ENCODE measurements at places on chromosomes 12 and 14.

DNA sequence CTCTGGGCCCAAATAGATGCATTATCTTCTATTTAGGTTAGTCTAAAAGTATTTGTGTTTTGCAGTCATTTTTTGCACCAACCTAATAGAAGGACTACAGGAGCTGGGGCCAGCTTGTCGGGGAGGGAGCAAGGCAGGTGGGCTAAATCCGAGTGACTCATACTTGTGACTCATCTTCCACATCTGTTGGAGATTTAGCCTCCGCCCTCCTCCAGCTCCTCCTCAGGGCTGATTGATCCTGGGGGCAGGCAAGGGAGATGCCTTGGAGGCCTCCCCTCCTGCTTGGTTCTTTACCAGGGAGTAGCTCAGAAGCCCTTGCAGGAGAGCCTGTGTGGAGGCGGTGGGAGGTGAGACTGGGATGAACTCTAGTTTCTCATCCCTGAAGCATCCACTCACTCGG is 27.9 kb downstream of the RHOF start:
- DNase-seq, result peak; percentile 79

DNA sequence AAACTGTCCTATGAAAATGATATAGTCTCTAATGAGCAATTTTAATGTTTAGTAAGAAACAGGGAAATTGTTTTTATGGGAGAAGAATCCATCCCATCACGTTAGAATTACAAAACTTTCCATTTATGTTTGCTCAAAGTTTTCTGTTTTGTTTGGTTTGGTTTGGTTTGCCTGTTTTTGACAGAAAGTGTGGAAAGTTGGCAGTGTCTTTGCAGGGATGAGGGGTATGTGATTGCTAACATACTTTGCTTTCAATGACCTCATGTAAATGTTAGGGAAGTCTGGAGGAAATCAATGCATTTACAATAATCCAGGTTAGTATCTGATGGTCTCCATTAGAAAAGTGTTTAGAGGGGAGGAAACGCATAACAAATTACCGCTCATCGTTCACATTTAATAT is 12.3 kb upstream of the NAV3 start:
- DNase-seq, result no peak

DNA sequence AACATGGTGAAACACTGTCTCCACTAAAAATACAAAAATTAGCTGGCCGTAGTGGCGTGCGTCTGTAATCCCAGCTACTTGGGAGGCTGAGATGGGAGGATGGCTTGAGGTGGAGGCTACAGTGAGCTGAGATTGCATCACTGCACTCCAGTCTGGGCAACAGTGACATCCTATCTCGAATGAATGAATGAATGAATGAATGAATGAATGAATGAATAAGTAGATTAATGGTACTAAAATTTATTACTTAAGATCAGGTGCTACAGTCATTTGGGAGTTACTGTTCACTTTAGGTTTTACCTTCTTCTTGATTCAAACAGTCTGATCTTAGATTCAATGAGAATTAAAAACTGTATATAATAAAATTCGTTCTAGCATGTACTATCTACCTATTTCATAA is 31.6 kb upstream of the WDR89 start:
- DNase-seq, result no peak

DNA sequence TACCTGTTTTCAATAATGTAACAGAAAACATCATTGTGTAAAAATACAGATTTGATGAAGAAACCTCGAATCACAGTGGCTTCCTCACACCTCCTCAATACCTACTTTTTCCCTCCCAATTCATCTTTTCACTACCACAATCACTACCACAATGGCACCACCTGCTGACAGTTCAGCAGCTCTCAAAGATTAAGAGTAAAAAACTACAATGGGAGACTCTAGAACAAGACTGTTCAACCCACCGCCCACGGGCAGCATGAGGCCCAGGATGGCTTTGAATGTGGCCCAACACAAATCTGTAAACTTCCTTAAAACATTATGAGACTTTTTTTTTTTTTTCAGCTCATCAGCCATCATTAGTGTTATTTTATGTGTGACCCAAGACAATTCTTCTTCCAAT is 15.2 kb downstream of the MED6 start:
- DNase-seq, result no peak

GRCh38 chr12:93565760-93566159 is 6.7 kb upstream of the SOCS2 start:
- DNase-seq, result no peak

DNA sequence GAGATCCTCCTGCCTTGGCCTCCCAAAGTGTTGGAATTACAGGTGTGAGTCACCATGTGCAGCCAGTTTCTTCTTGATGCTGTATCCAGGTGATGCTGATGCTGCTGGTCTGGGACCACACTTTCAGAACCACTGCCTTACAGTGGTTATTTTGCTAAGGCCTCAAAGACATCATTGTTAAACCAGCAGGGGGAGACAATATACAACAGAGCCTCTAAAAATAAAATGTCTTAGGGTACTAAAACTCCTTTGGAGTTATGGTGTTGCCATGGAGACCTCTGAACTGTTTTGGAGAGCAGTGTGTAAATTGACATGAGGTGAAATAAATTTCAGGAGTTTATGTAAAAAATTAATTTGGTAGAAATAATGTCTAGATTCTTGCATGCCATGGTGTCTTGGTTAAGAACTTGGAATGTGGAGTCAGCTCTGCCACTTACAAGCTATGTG is 1.1 kb upstream of the ARG2 start:
- peak; percentile 86 for DNase-seq

GRCh38 chr12:59320112-59320511 is 275.7 kb upstream of the SLC16A7 start:
- no peak for DNase-seq

- DNase-seq, result no peak
Measured at GRCh38 chr14:104424406-104425072, 155.0 kb upstream of the C14orf180 start.

GRCh38 chr12:30423330-30423729 is 272.3 kb downstream of the IPO8 start:
- DNase-seq, result no peak

- DNase-seq, result peak; percentile 72
Measured at GRCh38 chr14:51398898-51399297, 158.9 kb downstream of the TMX1 start.

DNA sequence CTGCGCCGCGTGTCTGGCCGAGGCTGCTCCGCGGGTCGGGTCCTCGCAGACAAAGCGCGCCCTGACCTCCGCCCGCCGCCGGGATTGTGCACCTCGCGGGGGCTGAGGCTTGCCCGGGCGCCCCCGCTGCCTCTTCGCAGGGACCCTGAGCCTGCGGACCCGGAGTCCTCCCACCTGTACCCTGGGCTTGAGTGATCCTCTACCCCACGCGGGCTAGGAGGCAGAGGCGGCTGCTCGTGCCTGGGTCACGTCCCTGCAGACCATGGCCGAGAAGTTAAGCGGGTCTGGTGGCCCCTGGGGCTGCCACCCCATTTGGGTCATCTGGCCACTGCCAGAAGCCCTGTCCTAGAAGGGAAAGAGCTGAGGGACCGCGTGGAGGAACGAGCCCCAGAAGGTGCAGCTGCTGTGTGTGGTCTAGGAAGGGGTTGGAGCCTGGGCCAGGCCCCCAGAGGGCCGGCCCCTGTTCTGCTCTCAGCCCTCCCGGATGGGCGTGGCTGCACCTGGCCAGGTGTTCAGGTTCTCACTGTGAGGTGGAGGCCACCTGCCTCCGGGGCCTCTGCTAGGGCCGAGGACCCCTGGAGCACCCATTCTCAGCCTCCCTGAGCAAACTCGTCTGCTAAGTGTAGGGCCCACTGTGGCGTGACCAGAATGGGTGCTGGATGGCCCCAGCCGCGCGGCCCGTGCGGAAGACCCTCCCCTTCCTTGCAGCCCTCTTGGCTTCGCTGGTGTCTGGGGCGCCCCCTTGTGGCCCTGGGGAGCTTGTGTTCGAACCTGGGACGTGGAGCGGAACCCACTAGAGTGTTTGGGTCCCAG is 49.6 kb downstream of the LRCOL1 start:
- peak; percentile 24 for DNase-seq

DNA sequence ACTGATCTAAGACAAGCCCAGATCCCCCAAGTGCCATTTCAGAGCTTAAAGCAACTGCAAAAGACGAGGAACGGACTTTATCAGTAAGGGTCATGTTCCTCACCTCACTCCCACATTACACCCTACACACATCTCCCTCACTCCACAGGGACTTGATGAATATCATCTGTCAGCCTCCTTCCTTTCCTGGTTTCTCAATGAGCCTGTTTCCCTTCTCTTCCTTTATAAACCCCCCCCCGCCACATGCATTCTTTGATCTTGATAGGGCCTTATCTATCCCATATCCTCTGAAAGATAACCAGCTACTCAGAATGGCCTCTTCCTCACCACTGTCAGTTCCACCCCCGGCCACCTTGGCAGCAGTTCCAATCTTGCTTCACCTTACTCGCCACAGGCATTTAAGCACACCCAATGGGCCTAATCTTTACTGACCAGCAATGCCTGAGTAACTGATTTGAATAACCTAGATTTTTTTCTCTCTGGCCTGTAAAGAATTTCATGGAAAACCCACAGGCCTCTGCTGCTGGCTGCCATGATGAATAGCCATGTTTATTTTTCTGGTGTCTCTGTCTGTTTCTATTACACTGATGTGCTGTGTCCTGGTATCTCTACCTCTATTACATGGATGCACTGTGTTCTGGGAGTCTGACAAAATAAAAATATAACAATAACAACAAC is 138.7 kb downstream of the PHLDA1 start:
- peak; percentile 81 for DNase-seq

- no peak for DNase-seq
Measured at GRCh38 chr14:50659327-50659974, 8.7 kb downstream of the SAV1 start.

- peak; percentile 51 for DNase-seq
Measured at GRCh38 chr12:19288603-19289244, 150.6 kb upstream of the AEBP2 start.

DNA sequence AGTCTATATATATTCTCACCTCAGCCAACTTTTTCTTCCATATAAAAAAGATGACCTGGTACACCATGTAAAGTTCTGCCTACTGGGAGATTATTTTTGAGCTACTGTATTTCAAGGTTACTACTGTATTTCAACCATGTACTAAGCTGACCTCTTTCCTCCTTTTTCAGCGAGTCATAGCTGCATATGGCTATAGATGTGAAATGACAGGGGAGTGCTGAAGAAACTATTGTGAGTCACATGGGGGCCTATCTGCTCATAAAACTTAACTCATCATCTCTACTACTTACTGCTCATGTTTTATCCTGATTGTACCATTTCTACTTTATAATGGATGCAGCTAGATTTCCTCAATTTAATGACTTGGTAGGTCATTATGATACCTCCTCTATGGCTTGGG is 571.4 kb upstream of the ATP2B1 start:
- peak; percentile 50 for DNase-seq

DNA sequence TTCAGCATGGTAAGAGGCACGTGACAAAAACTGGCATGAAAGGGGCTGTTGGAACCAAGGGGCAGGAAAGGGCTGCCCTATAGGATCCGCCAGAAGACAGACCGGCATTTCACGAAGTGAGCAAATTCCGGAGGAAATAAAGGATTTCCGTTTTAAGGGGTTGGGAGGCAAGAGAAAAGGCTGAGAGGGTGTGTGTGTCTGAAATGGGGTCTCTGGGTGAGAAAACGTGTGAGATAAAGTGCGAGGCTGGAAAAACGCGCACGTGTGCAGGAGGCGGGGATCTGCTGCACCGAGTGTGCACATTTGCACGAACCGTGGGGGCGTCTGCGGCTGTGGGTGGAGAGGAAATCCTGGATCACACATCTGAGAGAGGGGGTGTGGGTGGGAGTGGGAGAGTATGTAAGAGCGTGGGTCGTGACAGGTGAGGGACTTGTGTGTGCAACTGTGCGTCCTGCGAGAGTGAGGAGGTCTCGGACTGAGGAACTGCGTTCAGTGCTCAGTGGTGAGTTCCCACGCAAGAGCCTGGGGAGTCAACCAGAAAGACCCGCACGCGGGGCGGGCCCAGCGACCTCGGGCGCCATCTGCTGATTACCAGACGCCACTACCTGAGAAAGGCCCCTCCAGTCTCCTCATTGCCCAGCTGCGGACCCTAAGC is 37.0 kb upstream of the P2RX7 start:
- peak; percentile 42 for DNase-seq

- DNase-seq, result peak; percentile 90
Measured at GRCh38 chr12:80189241-80189640, 89.9 kb downstream of the OTOGL start.

DNA sequence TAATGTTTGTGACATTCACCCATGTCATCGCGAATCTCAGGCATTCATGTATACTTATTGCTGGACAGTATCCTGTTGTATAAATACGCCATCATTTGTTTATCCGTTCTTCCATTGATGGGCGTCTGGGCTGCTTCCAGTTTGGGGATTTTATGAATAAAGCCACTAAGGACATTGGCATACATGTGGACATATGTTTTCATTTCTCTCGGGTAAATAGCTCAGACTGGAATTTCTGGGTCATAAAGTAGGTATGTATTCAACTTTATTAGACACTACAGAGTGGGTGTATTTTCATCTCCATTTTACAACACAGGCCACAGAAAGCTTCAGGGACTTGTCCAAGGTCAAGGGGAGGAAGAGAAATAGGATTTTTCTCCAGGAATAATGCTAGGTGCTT is 48.9 kb downstream of the HRK start:
- DNase-seq, result peak; percentile 31

- no peak for DNase-seq
Measured at GRCh38 chr14:94164685-94165431, 9.3 kb upstream of the PPP4R4 start.

- DNase-seq, result no peak
Measured at GRCh38 chr14:80664576-80664975, 277.0 kb downstream of the CEP128 start.

- peak; percentile 41 for DNase-seq
Measured at GRCh38 chr12:69062621-69063237, 129.8 kb upstream of the CPM start.

GRCh38 chr12:131118371-131118770 is 164.7 kb downstream of the ADGRD1 start:
- DNase-seq, result no peak

DNA sequence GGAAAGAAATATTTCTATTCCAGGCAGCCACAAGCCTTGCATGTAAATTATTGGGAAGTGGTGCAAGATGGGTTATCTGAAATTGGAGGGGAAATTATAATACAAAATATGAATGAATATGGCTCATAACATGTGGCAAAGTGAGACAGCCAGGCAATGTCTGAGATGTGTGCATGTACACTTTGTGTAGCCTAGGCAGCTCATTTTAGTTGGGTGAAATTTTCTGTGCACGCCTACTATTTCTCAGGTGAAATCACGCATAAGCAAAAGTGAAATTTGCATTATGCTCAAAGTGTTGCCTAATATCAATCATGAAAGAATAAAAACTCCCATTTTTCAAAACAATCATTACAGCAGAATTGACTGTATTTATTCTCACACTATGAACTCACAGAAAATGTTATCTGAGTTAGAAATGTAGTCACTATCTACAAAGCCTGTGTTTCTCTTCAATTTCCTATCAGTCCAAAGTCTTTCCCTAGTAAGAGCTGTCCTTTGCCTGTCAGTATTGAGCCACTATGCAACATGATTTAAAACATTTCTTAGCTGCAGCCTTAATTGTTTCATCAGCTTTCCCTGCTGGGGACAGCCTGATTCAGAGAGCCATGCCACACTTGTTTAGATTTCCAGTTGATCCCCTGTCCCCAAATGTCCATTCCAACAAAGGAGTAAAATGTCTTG is 80.7 kb downstream of the EPS8 start:
- no peak for DNase-seq

- no peak for DNase-seq
Measured at GRCh38 chr12:101597164-101597563, 2.4 kb downstream of the MYBPC1 start.

GRCh38 chr12:42704810-42705401 is 115.4 kb upstream of the PRICKLE1 start:
- no peak for DNase-seq

GRCh38 chr12:9649532-9649940 is 20.0 kb upstream of the CLEC2D start:
- DNase-seq, result no peak

Data from AG10803 (cell line).